Stimulated activated CD8-positive, alpha-beta memory T cell treated with anti-CD3 and anti-CD28 coated beads, Interleukin-7, amount 100 ng/mL, for 4 hours (primary cell): ENCODE measurements at places on chromosomes 7 and 10.
A peak's percentile ranks its signal among the peaks of the same experiment; 100 is the strongest.

- DNase-seq, result no peak
Measured at GRCh38 chr10:70441895-70442309, 421 bp upstream of the NODAL start.

DNA sequence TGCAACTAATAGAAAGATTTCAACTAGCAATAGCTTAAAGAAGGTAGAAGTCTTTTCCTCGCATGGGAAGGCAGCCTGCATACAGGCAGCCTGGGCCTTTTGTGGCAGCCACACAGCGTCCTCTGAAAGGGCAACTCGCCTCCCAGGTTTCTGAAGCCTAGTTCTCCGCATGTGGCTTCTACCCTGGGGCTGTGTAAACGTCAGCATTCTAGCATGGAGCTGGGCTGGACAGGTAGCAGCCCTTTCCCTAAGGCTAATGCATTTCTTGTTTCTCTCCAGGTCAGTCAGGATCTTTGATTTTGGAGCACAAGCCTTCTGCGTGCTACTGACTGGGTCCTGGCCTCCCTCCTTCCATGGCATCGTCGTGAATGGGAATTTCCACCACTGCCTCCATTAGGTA is 23.8 kb upstream of the SEC61G start:
- DNase-seq, result no peak

GRCh38 chr10:11197266-11197712 is 179.6 kb downstream of the CELF2 start:
- DNase-seq, result no peak

GRCh38 chr7:152025077-152025936 is at the start of gene GALNT11:
GALNT11 (plus strand) TSS chr7:152025674; CDS start chr7:152094228, 68,554 bp downstream.
- DNase-seq, result peak; percentile 86

- no peak for DNase-seq
Measured at GRCh38 chr7:42217053-42217452, 20.0 kb downstream of the GLI3 start.

DNA sequence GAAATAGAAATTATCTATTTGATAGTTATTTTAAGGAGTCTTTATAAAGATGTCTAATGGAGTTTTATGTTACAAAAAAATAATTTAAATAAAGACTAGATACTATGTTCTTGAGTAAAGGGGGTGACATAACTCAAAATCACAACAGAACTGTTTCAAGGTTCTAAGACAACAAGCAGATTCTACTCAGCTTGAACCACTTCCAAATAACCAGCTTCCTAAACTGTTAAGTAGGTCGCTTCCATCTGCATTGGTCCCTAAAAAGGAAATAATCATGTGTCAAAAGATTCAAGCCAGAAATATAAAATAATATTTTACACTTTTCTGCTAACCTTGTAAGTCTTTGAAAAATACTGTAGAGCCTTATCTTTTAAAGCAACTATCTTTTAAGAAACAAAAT is 14.1 kb downstream of the SEM1 start:
- no peak for DNase-seq

DNA sequence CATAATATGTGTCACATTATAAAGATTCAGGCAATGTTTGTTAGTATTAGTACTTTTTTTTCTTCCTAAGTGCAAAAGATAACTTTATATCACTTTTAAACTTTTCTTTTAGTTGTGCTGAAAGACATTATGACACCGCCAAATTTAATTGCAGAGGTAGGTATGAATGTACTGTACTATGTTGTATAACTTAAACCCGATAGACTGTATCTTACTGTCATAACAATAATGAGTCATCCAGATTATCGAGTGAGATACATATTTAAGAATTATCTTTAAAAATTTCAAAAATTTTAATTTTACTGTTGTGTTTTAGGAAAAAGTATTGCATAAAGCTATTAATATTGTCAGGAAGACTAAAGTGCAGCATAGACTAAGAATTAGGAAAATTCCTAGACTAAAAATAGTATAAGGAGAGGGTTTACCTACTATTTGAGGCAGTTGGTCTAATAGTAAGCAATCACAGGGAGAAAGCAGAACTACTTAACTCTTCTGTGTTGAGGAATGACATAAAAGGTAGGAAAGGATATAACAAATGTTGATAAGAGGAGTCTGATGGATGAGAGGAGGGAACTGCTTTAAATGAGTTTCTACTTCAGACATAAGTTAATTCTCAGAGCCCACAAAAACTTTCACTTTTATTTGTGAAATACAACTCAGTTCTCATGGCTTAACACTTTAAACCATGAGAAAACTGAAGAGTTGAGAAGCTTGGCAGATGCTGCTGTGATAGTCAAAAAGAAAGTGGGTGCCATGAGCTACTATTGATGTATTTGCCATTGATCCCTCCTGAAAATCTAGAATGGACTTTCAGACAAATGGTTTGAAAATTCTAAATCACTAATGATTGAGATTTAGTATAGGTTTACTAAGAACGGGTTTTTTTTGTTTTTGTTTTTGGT is 67.8 kb downstream of the PTEN start:
- no peak for DNase-seq

GRCh38 chr7:2725178-2726105 is 37.4 kb downstream of the AMZ1 start:
- DNase-seq, result no peak

GRCh38 chr10:15251791-15252380 is 83.4 kb upstream of the NMT2 start:
- DNase-seq, result no peak

DNA sequence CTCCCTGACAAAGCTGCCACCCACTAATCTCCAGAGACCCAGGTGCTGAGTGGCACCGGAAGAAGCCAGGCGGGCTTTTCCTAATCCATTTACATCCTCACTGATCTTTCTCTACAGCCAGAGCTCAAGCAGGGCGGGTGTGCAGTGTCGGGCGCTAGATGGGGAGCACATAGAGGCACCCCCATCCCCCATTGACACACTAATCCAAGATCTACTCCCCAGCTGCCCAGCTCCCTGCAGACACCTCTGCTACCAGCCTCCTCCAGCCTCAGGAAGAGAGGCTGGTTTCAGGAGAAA is 22.2 kb downstream of the FRMPD2 start:
- no peak for DNase-seq

DNA sequence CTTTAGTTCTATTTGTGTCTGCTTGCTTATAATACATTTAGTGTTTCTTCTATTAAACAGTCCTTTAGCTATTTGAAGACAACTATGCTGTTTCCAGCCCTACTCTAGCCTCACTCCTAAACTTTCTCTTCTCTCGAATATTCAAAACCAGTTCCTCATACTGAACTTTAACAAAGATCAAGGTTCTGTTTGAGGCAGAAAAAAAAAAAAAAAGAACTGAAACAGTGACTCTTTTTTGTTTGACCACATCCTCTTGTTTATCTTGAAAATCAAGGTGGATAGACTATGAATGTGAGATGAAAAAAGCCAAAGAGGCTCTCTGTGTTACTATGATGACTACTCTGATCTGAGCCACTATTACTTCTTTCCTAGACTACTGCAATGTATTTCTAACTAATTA is 154.3 kb downstream of the ZNF365 start:
- DNase-seq, result no peak

DNA sequence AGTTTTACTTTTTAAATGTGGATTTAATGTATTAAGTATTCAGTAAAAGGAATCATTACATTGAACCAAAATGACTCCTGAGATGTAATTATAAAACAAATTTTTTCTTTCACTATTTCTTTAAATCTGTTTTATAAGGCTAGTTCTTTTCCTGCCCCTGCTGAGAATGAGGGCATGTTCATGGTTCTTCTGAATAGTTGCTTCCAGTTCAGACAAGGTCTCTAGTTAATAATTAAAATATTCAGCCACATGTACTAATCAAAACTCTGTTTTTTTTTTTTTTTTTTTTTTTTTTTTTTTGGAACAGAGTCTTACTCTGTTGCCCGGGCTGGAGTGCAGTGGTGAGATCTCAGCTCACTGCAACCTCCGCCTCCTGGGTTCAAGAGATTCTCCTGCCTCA is 321.2 kb downstream of the DNAJB9 start:
- no peak for DNase-seq

GRCh38 chr10:88647061-88647615 is 17.1 kb upstream of the LIPF start:
- no peak for DNase-seq

DNA sequence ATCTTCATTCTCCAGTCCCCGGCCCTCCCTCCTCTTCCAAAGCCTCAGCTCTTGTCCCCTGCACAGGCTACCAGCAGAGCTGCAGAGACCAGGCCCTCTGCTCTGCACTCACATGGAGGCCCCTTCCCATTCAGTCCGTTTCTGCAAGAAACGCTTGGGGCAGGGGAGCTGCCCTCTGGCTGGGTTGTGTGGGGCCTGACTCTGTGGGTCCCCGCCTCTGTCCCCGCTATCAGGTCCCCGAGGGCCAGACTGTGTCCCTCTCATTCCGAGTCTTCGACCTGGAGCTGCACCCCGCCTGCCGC is 1.5 kb downstream of the PCOLCE start:
- no peak for DNase-seq

DNA sequence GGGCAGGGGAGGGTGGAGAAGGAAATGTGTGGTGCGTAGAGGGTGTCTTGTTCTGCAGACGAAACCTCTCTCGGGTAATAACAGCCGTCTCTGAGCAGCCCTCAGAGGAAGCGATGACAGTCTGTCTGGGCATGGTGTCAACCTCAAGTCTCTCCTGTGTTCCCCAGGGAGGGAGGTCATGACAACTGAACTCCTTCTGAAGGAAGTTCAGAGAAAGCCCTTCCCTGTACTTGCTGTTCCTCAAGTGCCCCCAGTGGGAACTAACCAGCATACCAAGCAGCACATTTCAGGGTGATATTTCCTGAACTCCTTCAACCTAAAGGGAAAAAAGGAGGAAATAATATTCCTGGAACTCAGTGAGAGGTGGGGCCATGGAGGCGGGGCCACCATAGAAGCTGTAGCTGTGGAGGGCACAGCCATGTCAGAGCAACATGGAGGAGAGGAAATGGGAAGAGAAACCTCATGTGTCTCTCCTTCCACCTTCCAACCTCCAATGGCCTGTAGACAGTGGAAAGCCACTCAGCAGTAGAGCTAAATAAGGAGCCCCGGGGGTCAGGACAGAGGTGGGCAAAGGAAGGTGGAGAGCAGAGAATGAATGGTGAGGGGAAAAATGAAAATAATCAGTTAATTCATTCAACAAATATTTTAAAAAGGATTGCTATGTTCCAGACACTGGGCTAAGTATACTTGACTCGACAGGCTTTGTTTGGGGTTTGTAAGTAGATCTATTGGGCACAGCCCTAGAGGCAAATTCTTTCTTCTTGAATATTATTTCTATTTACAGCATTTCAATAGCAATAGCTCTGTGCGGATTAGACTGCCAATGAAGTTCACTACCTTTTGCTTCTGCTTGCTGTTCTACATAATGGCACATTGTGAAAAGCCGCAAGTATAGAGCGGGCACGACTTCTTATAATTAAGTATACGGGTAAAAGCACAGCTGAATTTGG is 61.0 kb upstream of the AOAH start:
- DNase-seq, result peak; percentile 67

DNA sequence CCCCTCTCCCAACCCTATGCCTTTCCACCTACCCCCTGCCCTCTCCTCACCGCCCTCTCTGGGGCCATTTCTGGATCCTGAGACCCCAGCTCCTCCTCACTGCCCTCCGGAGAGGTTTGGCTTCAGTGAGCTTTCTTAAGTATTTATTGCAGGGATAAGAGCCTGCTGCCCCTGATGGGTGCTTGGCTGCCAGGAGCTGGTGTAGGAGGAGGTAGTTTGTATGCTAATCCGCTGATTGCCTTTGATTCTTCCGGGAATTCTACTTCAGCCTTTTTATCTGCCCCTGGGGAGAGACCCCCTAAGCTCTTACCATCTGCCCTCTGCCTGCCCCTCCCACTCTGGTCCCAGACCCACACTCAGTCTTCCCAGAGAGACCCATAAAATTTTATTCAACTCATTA is 263.5 kb upstream of the PODXL start:
- DNase-seq, result no peak

DNA sequence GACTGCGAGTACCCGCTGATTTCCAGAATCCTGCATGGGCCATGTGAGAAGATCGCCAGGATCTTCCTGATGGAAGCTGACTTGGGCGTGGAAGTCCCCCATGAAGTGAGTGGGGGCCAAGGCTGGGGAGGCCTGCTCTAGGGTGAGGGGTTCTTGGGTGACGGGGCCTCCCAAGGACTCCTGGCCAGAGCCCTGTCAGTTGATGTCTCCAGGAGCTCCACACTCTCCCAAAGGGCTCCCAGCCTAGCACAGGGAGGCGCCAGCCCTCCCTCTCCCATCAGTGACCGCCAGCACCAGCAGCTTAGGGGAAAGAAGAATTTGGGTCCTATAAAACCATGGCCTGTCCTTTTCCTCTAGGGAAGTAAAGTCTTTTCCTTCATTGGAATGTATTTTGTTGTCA is 9.8 kb upstream of the ZNF22 start:
- DNase-seq, result no peak

GRCh38 chr10:103759100-103759781 is 96.1 kb downstream of the SH3PXD2A start:
- DNase-seq, result no peak

DNA sequence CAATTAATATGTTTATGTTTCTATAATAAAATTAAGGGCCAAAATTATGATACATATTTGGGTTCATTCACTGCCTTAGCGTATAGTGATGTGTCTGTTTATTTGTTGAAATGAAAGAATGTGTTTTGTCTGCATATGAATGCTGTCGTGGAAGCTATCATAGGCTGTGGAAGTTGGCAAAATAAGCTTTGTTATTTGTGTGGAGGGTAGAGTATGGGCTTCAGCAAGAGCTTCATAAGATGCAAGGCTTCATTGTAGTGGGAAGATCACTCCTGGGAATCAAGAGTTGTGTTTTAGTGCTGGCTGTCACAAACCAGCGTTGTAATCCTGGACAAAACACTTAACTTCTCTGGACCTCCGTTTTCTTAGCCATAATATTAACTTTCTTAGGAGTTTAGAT is 2.5 kb downstream of the SLK start:
- DNase-seq, result no peak

- DNase-seq, result peak; percentile 54
Measured at GRCh38 chr10:17003151-17003550, 126.5 kb downstream of the CUBN start.

DNA sequence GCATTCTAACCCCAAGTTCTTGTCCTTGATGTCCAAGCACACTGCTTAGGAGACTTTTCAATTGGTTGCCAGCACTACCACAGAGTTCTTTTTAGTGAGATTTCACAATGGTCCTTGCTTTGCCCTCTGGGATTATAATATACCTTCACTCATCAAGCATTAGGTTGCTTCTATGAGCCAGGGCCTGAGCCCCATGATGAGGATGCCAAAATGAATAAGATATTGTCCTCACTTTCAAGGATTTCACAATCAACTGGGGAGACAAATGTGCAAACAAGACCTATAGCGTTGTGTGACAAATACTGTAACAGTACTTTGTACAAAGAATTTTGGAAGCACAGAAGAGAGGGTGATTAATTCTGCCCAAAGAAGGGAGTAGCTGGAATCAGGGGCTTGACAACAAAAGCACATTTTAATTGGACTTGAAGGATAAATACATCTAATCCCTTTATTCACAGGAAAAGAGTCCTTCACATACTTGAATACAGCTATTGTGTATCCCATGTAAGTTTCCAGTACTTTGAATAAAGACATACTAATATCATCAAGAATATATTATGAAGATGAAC is 263.6 kb upstream of the LRRN3 start:
- no peak for DNase-seq

- DNase-seq, result no peak
Measured at GRCh38 chr10:103951942-103952341, 15.0 kb upstream of the SLK start.
